HCT116 (cell line): ENCODE measurements at places on chromosomes 11 and 22. TPM values are rescaled to one million over a fixed set of nuclear protein-coding genes. Genes with fewer than 3 reads are reported as not detected.

GRCh38 chr11:35928688-35929395 lies 15.0 kb upstream of the LDLRAD3 start:
- DNase-seq: no peak

- DNase-seq: no peak
Observed at GRCh38 chr11:66219846-66220565, 48.4 kb upstream of the RAB1B start.

DNA sequence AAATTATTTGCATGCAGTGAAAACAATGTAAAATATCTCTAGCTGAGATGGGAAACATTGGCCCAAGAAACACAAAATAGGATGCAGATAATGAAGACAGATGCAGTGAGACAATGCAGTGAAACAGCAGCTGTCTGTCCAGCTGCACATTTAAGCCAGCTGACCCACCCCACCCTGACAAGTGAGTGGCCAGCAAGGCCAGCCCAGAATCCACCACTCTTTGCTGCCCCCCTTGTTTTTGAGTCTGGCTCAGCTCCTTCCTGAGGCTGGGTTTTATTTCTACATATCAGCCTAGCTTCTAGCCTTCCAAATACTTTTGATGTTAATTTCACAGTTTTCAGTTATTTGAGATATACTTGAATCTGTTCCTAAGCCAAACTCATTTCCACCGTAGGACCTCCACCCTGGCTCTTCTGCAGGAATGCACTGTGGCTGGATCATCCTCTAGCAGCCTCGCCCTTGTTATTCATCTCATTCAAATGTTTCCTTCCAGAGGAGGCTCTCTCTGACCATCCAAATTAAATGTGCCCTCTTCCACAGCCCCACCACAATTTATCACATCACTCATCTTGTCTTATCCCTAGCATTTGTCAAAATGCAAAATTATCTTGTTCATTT lies 154.1 kb upstream of the POU2AF2 start:
- no peak for DNase-seq

DNA sequence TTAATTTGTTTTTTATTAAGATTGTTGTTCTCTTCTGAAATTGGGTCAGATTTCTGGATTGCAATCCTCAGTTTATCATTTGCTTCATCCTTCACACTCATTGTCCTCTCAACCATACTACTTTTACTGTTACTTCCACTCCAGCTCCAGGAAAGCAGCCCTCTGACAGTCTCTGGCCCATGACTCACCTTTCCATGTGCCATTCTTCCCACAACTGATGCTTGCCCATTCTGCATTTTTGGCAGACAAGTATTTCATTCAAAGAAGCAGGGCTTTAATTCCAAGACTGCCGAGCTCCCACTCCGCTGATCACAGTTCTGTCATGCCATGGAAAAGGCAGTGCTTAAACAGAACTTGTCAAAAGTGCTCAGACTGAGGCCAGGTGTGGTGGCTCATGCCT lies 139.2 kb downstream of the WNT11 start:
- DNase-seq: no peak

DNA sequence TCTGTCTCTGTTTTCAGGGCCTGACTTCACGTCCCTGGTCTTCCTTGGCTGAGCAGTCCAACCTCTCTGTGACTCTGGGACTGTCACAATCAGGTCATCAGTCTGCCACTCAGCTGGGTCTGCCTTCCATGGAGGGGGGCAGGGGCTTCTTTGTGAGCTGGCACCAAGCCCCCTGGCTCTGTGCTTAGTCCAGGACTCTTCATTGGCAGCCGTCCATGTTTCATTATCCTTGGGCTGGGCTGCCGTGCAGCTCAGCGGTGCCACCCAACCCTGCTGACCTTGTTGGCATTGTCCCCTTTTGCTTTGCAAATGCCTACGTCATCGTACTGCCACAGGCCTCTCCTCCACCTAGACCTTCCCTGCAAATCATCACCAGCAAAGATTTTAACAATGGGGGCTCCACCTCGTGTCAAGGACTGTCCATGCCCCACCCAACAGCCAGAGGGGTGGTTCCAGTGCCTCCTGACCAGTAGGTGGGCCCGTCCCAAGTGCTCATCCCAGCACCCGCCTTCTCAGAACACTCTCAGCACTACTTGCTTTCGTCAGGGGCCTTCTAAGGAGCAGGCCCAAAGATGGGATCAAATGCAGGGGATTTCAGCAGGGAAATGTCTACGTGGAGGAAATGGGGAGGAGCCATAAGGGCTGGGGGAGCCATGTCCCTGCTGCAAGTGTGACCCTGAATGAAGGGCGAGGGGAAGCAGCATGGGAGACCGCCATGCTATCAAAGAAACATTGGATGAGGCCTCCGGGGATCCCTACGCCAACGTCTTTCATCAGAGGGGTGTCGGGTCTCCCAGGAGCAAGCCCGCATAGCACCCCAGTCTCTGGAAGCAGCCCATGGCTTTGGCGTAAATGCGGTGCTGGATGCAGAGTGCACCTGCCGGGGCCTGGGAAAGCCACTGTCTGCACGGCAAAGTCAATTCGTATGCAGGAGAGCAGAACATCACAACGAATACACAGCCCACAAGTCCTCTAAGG lies 18.2 kb downstream of the KRTAP5-6 start:
- no peak for DNase-seq

DNA sequence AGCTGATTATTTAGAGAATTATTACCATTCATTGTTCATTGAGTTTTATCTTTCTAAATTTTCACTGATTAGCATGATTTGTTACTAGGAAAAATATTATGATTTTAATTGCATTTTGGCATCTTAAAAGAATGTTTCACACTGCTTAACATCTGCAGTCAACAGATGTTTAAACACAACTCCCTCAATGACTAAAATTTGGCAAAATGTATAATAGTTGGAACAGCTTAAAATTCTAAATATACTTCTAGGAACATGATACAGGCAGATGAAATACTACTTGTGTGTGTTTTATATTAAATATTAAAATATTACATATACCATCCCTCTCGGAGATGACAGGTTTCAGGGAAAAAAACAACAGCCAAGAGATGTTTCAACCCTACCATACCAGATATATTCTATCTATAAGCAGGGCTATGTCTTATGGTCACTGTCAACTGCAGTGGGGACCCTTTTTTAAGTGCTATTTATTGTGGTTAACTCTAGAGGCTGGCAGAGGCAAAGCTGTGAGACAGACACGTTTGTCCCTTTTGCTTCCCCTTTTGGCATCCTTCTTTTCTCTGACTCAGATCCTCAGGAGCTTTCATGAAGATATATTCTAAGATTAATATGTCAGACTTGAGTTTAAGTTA lies 81.9 kb downstream of the BDNF start:
- no peak for DNase-seq

DNA sequence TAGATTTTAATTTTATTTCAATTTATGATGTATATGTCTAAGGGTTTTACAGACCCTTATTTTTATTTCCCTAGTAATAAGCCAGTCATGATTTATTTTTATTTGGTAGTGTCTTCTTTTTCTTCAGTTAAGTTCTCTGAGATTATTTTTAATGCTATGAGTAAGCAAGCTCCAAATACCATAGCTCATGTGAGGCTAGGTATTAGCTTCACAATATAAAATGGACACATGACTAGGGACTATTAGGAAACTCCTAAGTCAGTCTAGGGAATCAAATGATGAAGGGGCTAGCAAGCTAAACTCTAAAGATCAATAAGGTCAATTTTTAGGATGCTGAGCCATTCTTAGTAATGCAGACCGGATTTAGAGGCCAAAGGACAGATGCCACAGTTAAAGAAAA lies 45.9 kb downstream of the CKAP5 start:
- no peak for DNase-seq

DNA sequence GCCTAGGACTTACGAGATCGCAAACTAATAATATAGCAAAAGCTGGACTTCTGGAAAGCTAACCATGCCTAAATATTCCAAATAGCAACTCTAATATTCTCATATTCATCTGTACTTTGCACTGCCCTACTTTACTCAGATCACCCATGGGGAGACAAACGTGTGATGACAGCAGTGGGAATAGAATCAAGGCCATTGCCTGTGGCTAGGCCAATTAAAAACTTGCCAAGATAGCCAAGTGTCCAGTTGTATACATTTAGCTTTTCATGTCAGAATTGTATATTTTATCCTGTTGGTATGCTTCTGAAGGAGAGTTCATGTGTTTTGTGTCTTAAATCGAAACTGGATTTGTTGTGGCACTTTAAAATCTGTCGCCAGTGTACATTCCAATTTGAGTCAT lies 1.2 kb upstream of the CEP126 start:
- no peak for DNase-seq

SESN3 gene
- total RNA-seq: 4.2 TPM

DNA sequence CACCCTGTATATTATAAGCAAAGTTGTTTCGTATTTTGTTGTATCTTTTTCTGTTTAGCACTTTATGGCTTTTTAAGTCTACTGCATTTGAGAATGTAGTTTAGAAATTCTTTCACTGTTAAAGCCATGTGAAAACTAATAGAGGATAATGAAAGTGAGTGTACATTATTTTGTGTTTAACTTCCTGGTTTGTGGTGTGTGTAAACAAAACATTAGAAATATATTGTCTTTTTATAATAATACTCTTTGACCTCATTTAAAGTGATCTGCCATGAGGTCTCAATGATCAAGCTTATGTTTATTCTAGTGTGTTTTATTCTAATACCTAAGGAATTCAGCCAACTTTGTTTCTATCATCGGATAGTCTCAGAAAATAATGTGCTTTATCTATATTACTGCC lies 27.4 kb upstream of the TMEM45B start:
- DNase-seq: no peak

- no peak for DNase-seq
Observed at GRCh38 chr22:20940186-20940651, 23.0 kb downstream of the CRKL start.

DNA sequence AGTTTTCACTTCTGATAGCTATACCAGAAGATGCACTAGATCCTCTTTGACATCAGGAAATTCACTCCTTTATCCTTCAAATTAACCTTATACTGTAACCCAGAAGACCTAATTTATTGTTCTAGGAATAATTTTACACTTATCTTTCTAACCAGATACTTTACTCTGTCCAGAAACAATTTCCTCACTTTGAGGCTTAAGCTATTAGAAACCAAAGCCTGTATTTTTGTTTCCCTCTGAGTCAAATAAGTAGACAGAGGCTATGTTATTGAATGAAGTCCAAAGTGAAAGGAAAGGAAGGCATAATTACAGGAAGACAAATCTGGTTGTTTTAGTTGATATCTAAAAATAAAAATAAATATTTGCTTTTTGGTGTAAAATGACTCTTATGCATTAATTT lies 2.2 kb downstream of the OR51V1 start:
- DNase-seq: no peak

DNA sequence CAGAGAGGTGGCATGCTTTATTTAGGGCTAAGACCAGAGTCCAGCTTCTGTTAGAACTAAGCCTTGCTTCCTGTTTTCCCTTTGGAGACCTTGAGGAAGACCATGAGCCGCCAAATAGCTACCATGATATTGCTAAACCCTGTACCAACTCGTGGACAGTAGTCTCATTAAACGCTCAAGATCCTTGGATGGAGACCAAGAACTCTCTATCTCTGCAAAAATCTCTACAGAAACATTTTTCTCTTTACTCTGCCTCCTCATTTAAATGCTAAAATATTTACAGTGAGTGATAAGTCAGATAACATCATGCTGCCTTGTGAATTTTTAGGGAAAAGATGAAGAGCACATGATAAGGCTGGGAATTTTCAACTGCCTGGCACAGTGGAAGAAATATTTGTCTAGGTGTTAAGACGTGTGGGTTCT lies 197.8 kb downstream of the MAML2 start:
- no peak for DNase-seq

DNA sequence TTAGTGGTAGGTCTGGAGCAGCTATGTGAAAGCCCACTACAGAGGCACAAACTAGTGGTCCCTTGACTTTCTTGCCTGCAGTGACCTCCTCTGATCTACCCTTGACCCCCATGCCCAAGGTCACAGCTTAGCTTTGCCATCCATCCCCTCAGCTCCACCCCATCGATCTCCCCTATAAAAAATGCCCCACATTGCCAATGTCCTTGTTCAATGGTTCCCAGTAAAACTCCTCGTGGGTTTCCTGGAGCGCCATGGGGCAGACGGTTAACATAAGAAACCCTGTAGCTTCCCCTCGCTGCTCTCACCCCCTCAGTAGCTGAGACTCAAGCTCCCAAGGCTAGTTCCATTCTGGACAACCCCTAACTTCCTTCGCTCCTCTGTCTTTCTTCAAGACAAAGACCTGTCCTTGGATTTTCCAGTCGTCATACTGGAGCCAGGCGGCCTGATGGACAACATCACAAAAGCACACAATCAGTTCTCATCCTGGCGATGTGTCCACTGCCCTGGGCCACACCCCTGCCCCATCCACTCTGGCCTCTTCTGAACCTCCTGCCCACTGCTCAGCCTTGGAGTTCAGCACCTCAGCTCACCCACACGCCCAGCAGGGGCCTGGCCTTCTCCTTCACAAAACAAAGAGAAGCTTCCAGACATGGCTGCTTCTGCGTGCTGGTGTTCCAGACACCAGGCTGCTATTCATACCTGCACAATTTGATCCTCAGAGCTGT lies 1429.3 kb downstream of the BRD1 start:
- DNase-seq: no peak

PATE2 gene
- total RNA-seq: not detected

DNA sequence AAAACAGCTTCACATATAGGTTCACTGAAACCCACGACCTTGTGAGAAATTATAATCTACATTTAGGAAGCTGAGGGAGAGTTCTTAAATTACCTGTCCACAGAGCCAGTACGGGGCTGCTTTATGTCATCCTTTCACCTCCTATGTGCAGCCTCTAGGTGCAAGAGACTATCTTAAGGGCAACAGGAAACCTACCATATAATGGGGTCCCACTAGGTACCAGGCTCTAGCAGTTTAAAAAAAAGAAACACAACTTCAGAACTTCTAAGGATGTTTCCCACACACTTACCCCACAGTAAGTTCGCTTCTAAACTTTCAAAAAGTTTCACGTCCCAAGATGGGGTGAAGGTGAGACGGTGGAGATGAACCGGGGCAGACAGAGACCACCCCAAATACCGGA lies 573 bp downstream of the STK33 start:
- no peak for DNase-seq

GRCh38 chr22:22410121-22410520 lies 98.4 kb downstream of the ZNF280B start:
- no peak for DNase-seq

DNA sequence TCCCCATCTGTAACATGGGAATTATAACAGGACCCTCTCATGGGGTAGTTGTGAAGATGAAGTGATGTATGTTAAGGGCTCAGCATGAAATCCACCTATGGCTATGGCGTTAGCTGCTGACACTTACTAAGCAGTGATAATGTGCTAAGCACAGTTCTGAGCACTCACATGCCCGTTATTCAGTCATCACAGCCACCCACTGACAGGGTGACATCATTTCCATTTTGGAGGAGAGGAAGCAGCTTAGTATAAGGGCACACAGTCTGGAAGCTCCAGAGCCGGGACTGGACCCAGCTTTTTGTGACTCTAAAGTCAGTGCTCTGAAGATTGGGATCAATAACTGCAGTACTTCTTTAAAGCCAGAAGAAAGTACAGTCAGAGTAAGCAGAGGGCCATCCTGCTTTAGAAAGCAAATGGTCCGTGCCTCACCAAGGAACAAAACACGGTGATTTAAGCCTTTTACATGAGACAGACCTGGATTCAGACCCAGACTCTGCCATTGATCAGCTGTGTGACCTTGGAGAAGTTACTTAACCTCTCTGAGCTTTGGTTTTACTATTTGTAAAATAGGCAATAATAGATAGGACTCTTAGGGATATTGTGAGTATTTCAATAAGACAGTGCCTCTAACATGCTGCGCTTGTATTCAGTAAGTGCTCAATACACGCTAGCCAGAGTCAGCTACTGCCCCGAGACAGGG lies 61.5 kb downstream of the SGSM1 start:
- DNase-seq: no peak

TSGA10IP gene
- not detected for total RNA-seq
